ENCODE measurements at places on chromosomes 11 and 22. TPM values are rescaled to one million over a fixed set of nuclear protein-coding genes. Genes with fewer than 3 reads are reported as not detected.

- H3K27me3 ChIP-seq = no peaks in the 10 kb centered on the region
- H3K27ac ChIP-seq = peak overlapping the region; percentile 53
- H3K4me1 ChIP-seq = no peaks in the 10 kb centered on the region
- no peaks in the 10 kb centered on the region for H3K36me3 ChIP-seq
Measured at GRCh38 chr22:18034076-18034475, 9.7 kb upstream of the MICAL3 start.

- no peaks in the 10 kb centered on the region for H3K4me1 ChIP-seq
- no peak for DNase-seq
- no peak overlapping the region for H3K4me3 ChIP-seq
- H3K27me3 ChIP-seq = no peaks in the 10 kb centered on the region
- H3K27ac ChIP-seq = no peak overlapping the region
- H3K36me3 ChIP-seq = no peaks in the 10 kb centered on the region
Measured at GRCh38 chr11:78838417-78838816, 263.8 kb upstream of the NARS2 start.

DNA sequence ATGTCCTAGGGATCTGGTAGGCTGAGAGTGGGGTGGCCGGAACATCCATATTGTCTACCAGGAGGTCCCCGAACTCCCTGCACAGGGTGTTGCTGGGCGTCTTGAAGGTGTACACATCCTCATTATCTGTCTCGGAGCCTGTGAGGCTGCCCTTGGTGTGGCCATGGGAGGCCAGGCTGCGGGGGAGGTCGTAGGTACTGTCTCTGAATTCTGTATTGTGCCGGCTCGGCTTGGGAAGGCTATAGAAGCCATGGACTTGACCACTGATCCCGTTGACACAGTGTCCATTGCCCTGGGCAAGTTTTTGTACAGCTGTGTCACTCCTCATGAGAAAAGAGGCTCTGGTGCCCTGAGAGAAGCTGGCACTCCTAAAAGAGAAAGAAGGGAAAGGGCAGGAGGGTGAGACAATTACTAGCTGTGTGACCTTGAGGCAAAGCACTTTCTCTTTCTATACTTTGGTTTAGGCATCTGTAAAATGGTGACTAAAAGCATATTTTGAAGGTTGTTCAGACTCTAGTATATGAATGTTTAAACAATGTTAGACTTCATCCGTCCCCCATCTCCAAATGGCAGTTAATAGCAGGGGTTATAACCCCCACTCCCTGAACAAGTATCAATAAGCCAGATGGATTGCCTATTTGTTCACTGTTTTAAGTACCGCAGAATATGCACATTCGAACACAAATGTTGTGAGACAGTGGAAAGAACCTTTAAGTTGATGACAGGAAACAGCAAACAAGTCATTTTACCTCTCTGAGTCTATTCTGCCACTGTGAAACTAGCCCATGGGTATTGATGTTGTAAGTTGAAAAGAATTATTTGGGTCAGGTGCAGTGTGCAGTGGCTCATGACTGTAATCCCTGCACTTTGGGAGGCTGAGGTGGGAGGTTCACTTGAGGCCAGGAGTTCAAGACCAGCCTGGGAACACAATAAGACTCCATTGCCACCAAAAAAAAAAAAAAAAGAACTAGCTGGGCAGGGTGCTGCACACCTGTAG lies 38.3 kb downstream of the USP35 start:
- H3K27me3 ChIP-seq = no peaks in the 10 kb centered on the region
- H3K27ac ChIP-seq = no peak overlapping the region
- no peak overlapping the region for H3K4me3 ChIP-seq
- no peaks in the 10 kb centered on the region for H3K36me3 ChIP-seq
- H3K4me1 ChIP-seq = peaks cover 22% of the 10 kb centered on the region

DNA sequence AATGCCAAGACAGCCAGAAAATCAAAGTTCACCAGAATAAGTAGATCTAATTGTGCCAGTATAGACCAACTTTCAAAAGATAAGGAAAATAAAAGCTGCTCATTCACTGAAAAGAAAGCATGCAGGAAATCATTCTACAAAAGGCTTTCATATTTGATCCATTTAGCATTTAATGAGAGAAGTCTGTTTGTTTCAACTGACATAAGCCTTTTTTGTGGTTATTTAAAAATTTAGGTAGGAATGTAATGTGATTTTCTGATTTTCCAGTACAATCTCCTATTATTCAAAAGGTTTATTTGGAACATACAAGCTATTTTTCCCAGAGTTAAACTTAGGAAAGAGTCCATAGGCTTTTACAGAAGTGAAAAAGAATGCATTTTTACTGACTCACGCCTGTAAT lies 92.7 kb downstream of the SBF2 start:
- no peaks in the 10 kb centered on the region for H3K27me3 ChIP-seq
- no peak overlapping the region for H3K4me3 ChIP-seq
- H3K27ac ChIP-seq = no peak overlapping the region

- no peak for DNase-seq
- H3K27me3 ChIP-seq = no peaks in the 10 kb centered on the region
- no peaks in the 10 kb centered on the region for H3K36me3 ChIP-seq
- no peaks in the 10 kb centered on the region for H3K4me1 ChIP-seq
Measured at GRCh38 chr22:29183971-29184848, 21.5 kb upstream of the EMID1 start.

DNA sequence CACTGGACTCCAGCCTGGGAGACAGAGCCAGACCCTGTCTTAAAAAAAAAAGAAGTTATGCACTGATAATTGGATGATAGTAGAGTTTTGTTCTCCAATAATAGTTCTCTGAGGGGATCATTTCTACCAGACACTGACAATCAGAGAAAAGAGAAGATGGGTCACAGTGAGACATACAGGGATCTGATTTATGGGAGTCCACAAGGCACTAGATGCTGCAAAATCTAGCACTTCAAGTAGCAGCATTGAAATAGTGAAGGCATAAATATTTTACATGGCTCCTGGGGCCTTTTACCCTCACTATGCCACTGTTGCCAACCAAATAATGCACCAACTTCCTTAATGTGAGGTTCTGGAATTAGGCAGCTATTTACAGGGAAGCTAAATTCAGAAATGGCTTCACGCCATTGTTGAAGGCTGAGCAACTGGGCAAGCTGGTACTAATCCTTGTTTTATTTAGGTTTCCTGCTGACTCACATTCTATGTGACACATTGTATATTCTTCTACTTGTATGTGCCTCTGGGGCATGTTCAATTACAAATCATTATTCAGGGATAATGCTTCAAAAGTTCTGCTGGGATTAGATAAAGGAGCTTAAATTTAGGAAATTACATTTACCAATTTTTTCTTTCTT lies 38.2 kb upstream of the ABTB2 start:
- H3K27ac ChIP-seq = no peak overlapping the region
- DNase-seq = no peak
- no peaks in the 10 kb centered on the region for H3K4me1 ChIP-seq
- no peaks in the 10 kb centered on the region for H3K27me3 ChIP-seq

- DNase-seq = no peak
- no peak overlapping the region for H3K4me3 ChIP-seq
- H3K27me3 ChIP-seq = no peaks in the 10 kb centered on the region
- H3K4me1 ChIP-seq = no peaks in the 10 kb centered on the region
Measured at GRCh38 chr11:64753380-64754123, 6.2 kb downstream of the PYGM start.

DNA sequence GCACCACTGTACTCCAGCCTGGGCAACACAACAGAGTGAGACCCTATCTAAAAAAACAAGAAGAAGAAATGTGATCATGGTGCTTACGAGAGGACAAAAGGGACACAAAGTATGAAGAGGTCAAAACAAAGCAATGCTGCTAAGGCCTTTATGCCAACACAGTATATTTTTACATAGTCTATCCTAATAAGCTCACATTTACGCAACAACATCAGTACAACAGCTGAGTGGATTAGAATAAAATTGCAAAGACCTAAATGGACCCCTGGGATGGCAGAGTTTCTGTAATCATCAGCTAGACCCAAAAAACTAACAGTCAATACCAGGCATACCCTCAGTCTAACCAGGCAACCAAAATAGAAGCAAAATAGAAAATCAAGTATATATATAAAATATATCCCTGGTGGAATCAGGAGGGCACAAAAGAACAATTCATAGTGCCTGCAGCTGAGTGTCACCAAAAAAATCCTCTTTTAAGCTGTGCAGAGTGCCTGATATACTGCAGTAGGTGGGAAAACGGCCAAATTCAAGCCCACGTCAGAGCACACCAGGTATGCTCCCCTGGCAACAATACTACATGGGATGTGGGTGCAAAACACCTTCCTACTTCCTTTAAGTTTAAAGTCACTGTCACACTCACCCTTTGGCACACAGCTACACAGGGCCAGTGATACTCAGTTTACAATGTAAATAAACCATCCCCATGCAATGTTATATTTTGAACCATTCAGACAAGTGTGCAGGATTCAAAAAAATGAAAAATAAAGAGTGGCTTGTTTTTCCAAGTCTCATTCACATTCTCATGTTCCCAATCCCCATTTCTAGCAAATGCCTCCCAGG lies 57.8 kb downstream of the RBFOX2 start:
- H3K4me1 ChIP-seq = peaks cover 88% of the 10 kb centered on the region
- H3K27ac ChIP-seq = peak overlapping the region; percentile 18
- no peak overlapping the region for H3K4me3 ChIP-seq

DNA sequence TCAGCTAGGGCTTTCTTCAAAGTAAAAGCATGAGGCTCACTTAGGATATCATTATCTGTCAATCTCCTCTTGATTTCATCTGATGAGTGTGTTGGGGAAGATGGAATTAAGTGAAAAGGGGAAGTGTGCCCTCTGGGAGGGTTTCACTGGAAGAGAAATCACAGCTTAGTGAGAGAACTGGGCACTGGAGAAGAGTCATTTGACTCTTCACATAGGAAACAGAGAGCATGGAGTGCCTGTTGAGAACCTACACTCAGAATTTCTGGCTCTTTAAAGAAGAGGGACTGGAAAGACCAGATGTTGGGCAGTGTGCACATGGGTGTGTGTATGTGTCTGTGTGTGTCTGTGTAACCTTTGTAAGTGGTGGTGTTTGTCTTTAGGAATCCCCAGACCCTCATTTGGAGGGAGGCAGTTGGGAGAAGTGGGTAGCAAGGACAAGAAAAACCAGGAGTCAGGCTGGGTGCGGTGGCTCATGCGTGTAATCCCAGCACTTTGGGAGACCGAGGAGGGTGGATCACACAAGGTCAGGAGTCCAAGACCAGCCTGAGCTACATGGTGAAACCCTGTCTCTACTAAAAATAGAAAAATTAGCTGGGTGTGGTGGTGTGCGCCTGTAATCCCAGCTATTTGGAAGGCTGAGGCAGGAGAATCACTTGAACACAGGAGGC lies 10.0 kb downstream of the STX3 start:
- peaks cover 39% of the 10 kb centered on the region for H3K4me1 ChIP-seq
- H3K4me3 ChIP-seq = no peak overlapping the region
- no peak overlapping the region for H3K27ac ChIP-seq
- DNase-seq = no peak
- H3K36me3 ChIP-seq = no peaks in the 10 kb centered on the region
- H3K27me3 ChIP-seq = no peaks in the 10 kb centered on the region

GRCh38 chr22:17477391-17477833 lies 85.9 kb upstream of the SLC25A18 start:
- peak overlapping the region; percentile 48 for H3K4me3 ChIP-seq
- no peaks in the 10 kb centered on the region for H3K36me3 ChIP-seq
- H3K27ac ChIP-seq = peak overlapping the region; percentile 47
- no peaks in the 10 kb centered on the region for H3K27me3 ChIP-seq

DNA sequence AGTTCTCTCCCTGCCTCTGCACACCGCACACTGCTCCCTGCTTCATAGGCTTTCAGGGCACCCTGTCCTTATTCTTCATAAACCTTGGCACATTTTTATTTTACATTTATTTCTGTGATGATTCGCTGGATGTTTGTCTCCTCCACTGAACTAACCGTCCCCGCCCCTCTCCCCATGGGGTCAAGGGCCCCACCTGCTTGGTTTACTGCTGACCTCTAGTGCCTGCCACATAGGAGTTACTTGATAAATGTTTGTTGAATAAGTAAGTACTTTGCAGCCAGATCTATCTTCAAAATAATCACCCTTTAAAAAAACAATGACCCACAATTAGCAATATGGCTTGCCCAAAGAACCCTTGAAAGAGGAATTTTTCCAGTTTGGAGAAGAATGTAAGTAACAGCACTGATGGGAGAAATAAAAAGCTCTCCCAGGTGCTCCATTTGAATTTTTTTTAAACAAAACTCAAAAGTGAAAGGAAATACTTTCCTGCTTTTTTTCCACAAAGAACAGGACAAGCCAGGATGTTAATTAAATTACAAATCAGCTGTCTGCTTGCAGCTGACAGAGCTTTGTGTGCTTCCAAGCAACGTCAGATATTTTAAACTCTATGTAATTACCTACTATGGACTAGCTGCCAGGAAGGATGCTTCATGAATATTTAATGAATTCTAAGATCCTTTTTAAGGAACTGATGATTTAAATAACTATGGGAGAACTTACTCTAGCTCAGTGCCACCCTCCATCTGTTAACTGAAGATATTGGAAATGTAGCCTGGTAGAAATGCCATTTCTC lies 1083.6 kb downstream of the DLG2 start:
- DNase-seq = no peak
- no peak overlapping the region for H3K4me3 ChIP-seq
- H3K36me3 ChIP-seq = no peaks in the 10 kb centered on the region
- H3K4me1 ChIP-seq = no peaks in the 10 kb centered on the region

DNA sequence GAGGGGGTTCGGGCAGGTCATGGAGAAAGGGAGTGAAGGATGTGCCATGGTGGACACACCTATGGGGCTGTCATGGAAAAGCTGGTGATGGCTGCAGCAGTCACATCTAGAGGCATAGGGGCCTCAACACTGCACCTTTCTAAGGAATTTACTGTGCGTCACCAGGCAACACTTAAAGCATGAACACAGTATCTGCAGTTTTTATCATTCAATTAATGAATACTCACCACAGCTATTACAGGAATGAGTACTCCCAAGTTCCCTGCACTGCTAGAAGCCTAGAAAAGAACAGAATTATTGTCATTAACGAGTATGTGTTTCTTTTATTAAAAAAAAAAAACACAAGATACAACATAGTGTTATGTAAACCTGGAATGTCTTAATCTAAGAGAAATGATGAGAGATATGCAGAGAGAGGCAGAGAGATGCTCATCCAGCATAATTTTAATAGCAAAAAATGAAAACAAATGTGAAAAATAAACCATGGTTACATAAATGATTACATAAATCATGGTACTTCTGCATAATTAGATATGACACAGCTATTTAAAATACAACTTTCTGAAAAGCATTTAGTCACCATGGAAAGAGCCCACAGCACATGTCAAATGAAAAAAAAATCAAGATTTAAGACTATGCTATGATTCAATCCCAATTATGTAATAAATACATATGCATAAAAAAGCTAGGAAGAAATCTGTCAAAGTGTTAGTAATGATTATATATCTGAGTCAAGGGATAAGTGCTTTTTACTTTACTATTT lies 19.2 kb downstream of the SERPIND1 start:
- no peak for DNase-seq
- H3K4me3 ChIP-seq = no peak overlapping the region
- no peaks in the 10 kb centered on the region for H3K4me1 ChIP-seq
- H3K27ac ChIP-seq = no peak overlapping the region

- H3K4me3 ChIP-seq = no peak overlapping the region
- no peak for DNase-seq
- no peaks in the 10 kb centered on the region for H3K4me1 ChIP-seq
- no peak overlapping the region for H3K27ac ChIP-seq
Measured at GRCh38 chr11:112620621-112621394, 340.4 kb upstream of the NCAM1 start.

The RIMBP3B gene
- total RNA-seq = not detected

The GUCY1A2 gene
- total RNA-seq = 7.2 TPM

The PAAF1 gene
- total RNA-seq = 14.3 TPM

The P2RY2 gene
- 13.7 TPM for total RNA-seq

The ARFGAP3 gene
- total RNA-seq = 20.6 TPM

The YIF1A gene
- total RNA-seq = 58.6 TPM

The MPZL3 gene
- 2.2 TPM for total RNA-seq
